Activated T-cell treated with anti-CD3 and anti-CD28 coated beads for 24 hours (primary cell): ENCODE measurements at places on chromosomes 11 and 22.

GRCh38 chr11:60924906-60925853, 920 bp downstream of the TMEM132A start:
- no peak for DNase-seq

DNA sequence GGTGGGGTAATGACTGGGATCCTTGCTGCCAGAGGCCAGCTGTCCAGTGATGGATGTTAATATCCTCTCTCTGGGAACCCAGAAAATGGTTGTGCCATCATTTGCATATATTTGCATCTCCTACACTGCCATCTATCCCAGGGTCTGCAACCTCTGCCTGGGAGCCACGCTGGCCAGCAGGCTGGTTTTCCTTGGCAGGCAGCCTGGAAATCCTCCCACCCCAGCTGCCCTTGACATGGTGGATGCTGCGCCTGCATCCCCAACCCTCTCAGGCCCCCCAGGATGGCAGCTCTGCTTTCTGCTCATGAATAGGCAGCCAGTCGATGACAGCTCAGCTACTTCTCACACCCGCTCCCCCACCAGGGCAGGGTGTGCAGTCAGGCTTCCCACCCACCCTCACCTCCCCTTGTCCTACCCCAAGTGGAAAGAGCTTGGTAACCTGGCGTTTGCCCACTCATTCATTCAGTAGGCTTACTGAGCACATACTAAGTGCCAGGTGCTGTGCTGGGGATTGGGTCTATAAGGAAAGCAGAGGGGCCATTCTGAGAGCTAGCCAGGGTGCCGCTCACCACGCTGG, 202.5 kb downstream of the TRIM29 start:
- DNase-seq, result no peak

- DNase-seq, result no peak
These were observed 4.3 kb downstream of the DGKZ start for GRCh38 chr11:46351606-46352005.

GRCh38 chr11:4643076-4643475, 706 bp upstream of the OR51E1 start:
- DNase-seq, result no peak

- no peak for DNase-seq
These were observed 13.8 kb upstream of the CARD18 start for GRCh38 chr11:105153392-105153791.

- no peak for DNase-seq
These were observed 89.0 kb downstream of the TRMU start for GRCh38 chr22:46424496-46424895.

DNA sequence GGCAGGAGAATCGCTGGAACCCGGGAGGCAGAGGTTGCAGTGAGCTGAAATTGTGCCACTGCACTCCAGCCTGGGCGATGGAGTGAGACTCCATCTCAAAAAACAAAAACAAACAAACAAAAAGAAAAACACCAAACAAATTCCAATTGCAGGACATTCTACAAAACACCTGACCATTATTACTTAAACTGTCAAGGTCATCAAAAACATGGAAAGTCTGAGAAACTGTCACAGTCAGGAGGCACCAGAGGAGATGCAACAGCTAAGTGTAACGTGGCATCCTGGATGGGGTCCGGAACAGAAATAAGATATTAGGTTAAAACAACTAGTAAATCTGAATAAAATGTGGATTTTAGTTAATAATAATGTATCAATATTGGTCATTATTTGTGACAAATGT, 914 bp upstream of the DNAJB13 start:
- DNase-seq, result no peak

DNA sequence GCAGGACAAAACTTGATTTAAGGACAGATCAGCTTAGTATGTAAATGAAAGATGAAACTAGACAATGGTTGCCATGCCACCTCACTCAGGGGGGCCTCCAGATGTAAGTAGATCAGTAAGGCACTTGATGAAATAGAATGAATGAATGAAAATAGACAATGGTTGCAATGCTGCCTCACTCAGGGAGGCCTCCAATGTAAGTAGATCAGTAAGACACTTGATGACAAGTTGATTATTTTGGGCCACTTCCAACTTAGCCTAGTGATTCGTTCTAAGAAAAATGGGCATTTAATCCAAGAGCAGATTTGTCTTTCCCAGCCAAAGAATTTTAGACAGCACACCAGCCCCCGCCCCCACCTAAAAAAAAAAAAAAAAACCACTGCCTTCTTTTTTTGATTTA, 19.2 kb upstream of the SLC5A12 start:
- no peak for DNase-seq

- DNase-seq, result no peak
These were observed 34.8 kb downstream of the TSPAN18 start for GRCh38 chr11:44761551-44761961.

DNA sequence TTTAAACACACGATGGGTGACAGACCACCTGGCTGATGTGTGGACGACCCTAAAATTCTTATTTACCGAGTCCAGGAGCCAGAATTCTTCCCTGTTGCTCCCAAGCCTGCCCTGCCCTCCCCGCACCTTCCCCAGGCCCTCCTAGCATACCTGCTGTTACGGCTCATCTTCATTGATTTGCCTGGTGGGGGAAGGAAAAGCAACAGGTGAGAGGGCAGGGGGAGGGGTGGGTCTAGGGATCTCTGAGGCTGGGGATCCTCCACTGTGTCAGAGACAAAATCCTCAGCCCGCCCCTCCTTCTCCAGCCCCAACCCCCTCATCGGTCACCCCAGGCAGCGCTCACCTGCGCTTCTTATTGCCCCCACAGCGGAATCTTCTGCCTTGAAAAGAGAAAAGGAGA, 4.0 kb downstream of the FXYD2 start:
- no peak for DNase-seq

GRCh38 chr22:28576162-28576561, 103.5 kb downstream of the TTC28 start:
- no peak for DNase-seq

GRCh38 chr11:119362741-119363080, 16.2 kb upstream of the MFRP start:
- DNase-seq, result no peak

DNA sequence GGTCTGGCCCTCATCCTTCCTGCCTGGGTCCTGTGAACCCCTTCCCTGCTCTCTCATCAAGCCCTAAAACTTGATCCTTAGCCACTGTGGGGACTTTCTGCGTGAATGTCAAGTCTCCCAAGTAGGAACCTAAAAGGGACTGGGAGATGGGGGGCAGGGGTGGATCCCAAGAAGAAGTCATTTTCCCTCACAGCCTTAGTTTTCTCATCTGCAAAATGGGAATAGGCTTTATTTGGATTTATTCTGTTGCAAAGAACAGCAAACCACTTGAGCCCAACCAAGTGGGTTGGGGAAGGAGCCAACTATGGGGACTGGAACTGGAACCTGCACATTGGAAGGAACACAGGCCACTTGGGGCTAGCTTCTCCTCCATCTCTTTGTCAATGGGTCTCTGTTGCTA, 36.8 kb downstream of the NEU3 start:
- DNase-seq, result no peak

DNA sequence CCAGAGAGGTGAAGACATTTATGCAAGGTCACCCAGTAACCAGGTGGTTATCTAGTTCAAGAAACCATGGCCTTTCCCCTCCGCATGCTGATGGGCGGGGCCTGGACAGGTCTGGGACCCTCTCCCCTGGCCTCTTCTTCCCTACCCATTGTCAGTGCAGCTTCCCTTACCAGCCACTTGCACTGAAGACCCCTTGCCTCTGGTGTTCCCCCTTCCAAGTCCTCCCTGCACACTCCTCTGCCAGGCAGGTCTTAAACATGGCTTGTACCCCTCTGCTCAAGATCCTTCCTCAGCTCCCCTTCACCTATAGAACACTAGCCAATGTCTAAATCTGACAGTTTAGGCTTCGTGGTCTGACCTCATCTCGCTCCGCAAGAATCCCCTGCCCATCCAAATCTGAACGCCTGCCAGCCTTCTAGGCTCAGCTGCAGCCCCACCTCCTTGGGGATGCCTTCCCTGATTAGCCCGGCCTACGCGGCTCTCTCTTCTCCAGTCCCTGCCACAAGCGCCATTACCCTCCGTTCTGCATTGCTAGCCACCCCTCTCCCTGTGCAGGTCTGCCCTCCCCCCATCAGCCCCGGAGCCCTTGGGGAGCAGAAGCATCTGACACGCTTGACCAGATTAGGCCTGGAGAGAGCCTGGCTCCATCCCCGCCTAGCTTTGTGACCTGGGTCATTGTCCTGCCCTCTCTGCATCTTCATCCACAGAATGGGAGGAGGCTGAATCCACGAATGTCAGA, 213.8 kb downstream of the DSCAML1 start:
- no peak for DNase-seq

DNA sequence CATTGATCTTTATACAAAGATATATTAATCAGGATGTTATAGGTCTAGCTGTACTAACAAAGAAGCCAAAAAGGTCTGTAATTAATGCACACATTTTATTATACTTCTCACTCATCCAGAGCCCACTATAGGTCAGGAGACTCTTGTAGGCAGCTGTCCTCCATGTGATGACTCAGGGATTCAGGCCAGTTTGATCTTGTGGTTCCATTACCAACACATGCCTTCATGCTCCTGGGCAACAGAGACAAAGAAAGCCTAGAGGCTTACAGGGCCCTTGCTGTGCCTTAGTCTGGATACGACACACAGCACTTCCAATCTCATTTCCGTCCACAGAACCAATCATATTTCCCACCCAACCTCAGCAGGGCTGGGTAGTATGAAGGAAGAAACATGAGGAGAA, 150.3 kb upstream of the NCAM1 start:
- no peak for DNase-seq

DNA sequence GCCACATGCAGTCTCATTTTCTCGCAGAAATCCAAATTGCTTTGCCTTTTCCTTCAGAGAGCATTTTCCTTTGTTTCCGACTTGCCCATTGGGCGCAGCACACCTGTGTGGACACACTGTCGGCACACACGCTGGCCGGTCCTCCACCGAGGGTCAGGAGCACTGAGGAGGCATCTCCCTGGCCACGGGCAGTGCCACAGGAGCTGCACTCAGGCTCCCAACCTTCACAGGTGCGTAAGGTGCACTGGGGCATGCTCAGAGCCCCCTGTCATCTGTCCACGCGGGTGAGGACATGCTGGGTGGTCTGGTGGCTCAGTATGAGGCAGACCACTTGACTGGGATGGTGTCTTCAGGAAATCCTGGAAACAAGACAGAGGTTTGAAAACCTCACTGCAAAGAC, 779.1 kb downstream of the BRD1 start:
- DNase-seq, result no peak

DNA sequence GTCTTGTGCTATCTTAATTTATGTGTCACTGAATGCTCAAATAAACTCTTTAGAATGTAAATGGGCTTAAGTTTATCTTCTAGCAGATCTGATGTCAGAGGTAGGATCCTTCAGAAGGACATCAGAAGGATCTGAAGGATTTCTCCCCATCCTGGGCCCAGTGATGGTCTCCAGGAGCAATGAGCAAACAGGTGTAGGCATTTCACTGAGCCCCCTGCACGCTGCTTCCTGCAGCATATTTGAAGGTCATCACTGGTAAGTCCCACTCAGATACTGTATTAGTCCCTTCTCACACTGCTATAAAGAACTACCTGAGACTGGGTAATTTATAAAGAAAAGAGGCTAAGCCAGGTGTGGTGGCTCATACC, 4.5 kb downstream of the GSTP1 start:
- DNase-seq, result no peak
